ENCODE measurements at places on chromosomes 4 and X.

DNA sequence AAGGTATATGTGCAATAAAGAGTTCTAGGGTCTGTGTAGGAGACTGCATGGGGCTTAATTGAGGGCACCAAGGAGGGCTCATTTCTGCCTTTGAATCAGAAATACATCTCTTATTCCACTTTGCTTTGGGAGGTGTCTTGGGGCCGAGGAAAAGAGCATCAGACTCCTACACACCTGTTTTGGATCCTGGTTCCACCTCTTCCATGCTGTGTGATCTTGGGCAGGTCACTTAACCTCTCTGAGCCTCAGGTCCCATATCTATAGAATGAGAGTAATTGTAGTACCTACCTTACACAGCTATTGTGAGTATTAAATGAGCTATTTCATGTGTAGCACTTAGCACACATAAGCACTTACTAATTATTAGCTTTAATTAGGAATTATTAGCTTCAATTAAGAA, 100.6 kb downstream of the RTL5 start:
- DNase-seq: no peak

DNA sequence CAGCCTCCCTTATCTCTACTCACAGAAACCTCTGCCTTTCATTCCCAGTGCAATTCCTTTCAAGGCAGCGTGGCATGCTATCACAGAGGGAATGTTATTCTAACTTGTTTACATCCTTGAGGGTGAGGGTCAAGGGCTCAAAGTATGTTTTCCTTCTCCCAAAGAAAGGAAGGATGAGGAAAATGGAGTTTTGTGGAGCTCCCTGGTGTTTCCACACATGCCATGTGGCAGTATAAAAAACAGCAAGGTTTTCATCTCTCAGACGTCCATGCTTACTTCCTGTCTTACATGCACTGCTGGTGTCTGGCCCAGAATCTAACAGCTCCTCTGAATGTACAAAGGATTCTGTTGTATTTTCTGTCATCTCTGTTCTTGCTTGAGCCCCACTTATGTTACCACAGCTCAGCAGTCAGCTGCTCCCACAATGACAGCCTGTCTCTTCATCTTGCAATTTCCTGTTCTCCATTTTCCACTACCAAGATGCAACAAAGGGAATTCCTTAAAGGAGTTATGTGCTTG, 128.0 kb downstream of the SNCA start:
- no peak for DNase-seq

DNA sequence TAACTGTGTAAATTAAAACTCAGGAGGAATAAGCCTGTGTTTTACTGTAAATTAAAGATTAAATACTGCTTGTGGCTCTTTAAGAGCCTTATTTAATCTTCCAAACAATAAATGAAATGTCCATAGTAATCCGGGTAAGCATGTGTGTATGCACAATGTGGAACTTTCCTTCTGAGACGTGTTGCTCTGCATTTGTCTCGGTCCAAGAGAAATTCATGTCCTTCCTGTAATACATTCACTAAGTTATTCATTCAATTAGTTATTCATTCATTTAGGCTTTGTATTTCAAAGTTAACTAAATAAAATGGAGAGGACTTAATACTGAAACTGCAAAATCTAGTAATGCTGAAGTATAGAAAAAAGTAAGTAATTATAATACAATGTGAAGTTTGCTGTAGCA, 2728.8 kb downstream of the PCDH7 start:
- no peak for DNase-seq

DNA sequence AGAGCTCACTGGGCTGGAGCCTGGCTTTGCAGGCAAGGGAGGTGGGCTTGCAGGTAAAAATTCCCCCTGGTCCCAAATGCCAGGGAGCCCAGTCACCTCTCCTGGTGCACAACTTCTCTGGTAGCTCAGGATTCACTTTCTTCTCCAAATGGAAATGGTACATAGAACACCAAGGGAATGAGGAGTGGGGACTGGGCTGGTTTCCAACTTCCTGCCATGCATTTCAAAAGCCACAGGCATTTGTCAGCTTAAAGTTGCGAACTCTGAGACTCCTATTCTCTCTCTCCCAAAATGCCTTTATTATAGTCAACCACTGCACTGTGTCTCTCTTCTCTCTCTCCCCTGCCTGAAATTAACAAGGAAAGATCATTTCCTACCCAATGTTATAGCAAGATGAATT, 177.3 kb downstream of the GRIA3 start:
- no peak for DNase-seq

GRCh38 chrX:96576368-96576767, 108.3 kb upstream of the DIAPH2 start:
- no peak for DNase-seq

GRCh38 chrX:24790166-24790565, 96.4 kb downstream of the POLA1 start:
- no peak for DNase-seq

- DNase-seq: no peak
Observed at GRCh38 chr4:14419516-14419915, 582.8 kb upstream of the CPEB2 start.

DNA sequence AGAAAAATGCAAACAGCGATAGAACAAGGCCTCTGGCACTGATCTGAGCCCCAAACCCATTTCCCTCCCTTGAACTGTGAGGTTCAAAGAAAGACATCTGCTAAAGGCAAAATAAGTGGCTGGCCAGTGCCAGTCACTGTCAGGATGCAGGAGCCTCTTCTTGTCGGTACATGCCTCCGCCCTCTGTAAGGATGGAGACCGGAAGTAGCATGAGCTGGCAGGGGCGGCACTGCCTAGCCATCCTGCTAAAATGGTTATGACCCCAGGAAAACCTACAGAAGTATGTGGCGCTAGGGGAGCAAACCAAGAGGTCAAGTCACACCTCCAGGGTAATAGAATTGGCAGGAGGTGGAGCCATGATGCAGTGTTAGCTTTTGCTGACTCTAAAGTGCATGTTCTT, 180.3 kb downstream of the DCLK2 start:
- DNase-seq: no peak

- DNase-seq: peak; percentile 60
Observed at GRCh38 chrX:70452143-70452733, 7.6 kb downstream of the DLG3 start.

DNA sequence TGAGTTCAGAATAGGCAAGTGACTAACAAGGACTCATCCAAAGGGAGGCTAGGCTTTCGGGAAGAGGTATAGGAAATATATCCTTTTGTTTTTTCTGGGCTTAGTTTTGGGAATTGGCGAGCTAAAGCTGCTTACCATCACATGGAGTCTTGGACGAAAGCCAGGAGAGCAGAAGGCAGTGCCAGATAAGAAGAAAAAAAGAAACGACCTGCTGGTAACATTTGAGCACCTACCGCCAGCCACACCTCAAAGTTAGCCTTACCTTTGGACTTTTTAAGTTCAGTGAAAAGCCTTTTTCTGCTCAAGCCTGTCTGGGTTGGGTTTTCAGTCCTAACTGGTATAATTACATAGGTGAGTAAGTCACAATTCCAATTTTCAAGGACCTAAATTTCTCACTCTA, 85.1 kb upstream of the LCORL start:
- no peak for DNase-seq

GRCh38 chr4:80213117-80213815, 16.0 kb downstream of the PRDM8 start:
- DNase-seq: no peak

- DNase-seq: no peak
Observed at GRCh38 chr4:23630110-23630509, 259.7 kb downstream of the PPARGC1A start.

DNA sequence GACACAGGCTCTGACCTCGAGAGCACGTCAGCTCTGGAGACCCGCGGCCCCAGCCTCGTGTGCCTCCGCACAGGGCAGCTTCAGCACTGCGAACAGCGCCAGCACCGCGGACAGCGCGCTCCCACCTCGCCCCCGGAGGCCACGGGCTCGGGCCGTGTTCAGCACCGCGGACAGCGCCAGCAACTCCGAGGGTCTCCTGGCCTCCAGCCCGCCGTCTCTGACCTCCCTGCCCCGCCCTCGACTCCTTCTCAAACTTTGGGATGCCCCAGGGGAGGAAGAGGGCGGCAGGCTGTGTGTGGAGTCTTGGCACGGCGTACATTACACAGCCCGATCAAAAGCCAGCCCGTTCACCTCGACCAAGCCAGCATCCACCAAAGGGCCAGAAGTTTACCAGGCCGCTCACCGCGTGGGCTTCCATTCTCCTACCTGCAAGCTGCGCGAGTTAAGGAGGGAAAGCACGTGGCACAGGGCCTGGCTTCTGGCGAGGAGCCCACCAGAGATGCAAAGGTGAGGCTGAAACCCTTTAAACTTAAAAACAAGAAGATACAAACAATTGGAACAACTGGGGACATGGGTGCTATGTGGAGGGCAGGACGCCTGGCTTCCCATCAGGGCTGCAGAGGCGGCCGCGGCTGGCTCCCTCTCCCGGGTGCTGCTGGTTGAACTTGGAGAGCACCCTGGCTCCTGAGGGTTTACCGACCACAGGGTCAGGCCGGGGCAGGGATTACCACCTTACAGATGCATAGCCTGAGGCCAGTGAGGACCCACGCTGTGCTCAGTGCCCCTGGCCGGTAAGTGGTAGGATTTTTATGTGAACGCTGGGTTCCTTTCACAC, 4.5 kb upstream of the NKX1-1 start:
- peak; percentile 44 for DNase-seq

DNA sequence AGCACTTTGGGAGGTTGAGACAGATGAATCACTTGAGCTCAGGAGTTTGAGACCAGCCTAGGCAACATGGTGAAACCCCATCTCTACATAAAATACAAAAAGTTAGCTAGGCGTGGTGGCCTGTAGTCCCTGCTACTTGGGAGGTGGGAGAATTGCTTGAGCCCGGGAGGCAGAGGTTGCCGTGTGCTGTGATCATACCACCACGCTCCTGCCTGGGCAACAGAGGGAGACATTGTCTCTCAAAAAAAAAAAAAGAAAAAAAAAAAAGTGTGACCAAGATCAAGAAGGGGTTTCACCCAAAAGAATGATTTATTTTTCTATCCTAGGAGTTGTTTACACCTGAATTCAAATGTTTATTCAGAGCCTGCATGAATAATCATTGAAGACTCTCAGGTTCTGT, 572.4 kb upstream of the GALNT7 start:
- no peak for DNase-seq

GRCh38 chr4:157957905-157958304, 214.9 kb downstream of the GASK1B start:
- DNase-seq: no peak

DNA sequence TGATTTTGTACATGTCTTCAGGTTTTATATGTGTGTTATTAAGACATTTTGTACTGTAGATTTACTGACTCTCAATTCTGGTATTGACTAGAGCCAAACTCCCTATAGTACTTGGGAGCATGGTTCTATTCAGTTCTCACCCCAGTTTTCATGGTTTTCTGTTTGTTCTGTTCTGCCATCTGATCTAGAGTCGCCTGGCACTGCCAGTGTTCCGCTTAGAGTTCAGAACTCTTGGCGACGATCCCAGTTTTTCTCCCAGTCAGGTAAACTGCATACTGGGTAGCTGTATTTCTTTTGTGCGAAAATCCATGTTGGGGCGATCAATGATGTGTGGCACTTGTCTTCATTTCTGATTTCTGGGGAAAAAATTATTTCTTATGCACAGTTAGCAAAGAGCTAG, 78.0 kb downstream of the PHOX2B start:
- no peak for DNase-seq

- DNase-seq: no peak
Observed at GRCh38 chr4:2824836-2825381, 18.7 kb upstream of the ADD1 start.

DNA sequence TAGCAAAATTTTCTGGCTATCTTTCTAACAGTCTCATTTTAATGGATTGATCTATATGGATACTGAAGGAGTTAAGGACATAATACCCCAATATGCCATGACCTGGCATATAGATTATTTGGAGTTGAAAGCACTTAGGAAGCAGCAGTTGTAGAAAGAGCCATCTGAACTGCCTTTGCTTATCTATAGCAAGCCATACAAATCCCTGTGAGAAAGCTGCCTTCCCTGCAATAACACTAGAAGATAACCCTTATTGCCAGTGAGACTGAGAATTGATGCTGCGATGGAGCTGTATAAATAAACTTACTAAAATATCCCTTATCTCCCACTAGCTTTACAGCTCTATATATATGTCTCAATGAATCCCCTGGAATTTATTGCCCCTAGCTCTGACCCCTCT, 346.3 kb downstream of the TECRL start:
- no peak for DNase-seq

DNA sequence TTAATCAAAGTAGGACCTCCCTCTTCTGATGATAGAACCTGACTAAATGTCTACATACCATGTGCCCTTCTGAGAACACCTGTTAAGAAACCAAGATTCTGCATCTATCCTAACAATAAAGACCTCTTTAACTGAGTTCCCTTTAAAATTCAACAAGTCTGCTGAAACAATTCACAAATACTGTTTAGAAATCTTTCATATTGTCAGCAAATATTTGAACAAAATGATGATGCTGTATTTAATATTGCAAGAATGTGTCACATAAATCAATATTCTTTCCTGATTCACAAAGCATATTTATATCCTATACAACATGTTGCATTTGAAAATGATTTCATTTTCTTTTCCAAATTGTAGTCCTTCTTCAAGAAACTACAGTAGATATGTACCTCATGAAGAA, 59.6 kb upstream of the BMPR1B start:
- DNase-seq: no peak

DNA sequence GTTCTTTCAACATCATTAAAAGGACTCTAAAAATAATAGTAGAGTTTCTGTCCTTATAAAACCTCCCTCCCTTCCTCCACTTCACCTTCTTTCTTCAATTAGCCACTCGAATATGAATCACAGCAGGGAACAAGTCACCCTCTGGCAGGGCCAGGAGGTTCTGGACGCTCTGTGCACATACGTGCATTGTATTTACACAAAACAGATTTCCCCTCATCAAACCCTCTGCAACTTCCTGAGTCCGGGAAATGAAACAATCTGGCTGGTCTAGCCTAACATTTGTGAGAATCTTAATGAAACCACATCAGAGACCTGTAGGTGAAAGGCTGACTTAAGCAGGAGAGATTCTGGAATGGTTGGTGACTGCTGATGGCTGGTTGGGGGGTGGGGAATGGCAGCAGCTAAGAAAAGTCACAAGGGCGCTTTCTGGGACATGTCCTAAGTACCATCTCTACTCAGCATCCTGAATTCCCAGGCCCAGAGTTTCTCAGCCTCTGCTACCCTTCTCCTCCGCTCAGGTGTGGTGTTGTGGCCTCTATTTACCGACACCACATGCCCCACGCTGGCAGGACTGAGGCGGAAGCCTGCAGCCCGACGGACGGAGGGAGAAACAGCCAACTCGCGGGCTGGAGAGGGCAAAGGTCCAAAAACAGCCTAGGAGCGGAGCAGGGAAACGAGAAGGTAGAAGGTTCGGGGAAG, 1.0 kb downstream of the ZDHHC9 start:
- no peak for DNase-seq

- DNase-seq: no peak
Observed at GRCh38 chr4:84708406-84709135, 125.6 kb downstream of the CDS1 start.

DNA sequence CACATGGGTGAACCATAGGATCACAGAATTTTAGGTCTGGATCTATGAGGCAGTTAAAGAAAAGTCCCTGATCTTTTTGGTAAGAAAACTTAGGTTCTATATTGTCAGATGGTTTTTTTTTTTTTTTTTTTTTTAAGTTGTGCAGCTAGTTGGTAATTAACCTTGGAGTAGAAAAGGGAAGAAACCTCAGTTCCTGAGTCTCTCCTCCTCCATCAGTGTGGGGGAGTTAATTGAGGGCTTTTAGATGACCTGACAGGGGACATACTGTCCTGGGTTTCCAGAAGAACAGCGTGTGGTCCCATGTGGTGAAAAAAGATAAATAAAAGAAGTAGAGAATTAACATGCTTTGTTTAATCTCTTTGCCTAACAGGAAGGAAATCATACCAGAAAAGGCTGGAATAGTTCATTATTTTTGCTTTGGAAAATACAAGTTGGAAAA, 123.7 kb downstream of the ARHGAP10 start:
- no peak for DNase-seq
